Activated CD8-positive, alpha-beta memory T cell treated with anti-CD3 and anti-CD28 coated beads for 4 hours (primary cell): ENCODE measurements at places on chromosomes 1 and 21.

GRCh38 chr1:92862605-92863004 lies 30.8 kb downstream of the RPL5 start:
- DNase-seq, result no peak

DNA sequence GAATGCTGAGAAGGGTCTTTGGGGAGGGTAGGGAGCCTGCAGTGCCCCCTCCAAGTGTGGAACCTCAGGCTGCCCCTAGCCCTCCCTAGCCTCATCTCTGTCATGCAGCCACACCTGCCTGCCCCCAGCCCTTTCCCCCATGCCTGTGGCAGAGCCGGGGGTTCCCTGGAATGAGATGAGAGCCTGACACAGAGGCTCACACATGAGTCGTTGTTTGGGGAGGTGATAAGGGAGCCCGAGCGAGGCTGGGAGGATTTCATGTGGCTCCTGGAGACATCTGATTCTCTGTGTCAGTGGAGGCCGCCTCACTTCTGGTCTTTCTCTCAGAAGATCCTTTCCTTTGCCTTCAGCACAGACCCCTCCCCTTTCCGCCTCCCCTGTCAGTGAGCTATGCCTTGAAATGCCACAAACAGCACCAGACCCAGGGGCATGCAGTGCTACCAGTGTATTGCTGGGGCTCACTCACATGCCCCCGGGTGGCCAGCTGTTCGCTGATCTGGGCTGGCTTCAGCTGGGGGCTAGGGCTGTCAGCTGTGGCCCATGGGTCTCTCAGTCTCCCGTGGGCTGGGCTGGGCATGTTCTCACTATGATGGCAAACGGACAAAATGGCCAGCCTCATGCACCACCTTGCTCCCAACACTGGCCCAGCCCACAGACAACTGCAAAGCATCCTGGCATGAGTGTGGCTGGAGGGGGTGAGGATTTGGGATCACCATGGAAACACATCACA lies 102.6 kb downstream of the AJAP1 start:
- DNase-seq, result no peak

DNA sequence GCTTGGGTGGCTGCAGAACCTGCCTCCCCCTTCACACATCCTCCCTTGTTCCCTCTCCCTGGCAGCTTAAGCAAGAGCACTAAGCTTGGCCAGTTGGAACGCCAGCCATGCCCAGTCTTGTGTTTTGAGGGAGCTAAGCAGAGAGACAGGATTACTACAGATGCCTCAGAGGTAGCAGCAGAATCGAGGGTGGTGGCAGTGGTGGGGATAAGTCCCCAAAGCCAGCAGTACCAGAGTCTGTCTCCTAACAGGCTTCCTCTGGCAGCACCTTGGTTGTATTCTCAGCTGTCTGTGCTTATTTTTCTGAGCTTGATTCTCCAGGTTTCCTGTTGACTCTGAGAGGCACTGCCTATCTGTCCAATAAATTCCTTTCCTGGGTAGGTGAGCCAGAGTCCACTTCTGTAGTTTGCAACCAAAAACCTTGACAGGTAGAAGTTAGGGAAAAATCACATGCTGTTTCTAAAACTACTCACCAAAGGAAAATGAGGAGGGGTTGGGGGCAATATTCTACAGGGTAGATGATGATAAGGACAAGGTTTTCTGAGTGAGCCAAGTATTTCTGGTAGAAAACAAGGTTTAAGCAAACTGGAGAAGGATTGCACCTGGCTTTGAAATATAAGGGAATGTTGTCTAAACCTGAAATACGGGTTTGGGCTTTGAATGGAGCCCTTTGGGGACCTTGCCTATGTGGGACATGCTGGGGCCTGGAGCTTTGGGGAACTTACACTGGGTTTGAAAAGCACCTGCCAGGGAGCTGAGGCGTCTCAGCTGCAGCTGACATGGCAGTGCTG lies 100.8 kb downstream of the PBX1 start:
- no peak for DNase-seq

DNA sequence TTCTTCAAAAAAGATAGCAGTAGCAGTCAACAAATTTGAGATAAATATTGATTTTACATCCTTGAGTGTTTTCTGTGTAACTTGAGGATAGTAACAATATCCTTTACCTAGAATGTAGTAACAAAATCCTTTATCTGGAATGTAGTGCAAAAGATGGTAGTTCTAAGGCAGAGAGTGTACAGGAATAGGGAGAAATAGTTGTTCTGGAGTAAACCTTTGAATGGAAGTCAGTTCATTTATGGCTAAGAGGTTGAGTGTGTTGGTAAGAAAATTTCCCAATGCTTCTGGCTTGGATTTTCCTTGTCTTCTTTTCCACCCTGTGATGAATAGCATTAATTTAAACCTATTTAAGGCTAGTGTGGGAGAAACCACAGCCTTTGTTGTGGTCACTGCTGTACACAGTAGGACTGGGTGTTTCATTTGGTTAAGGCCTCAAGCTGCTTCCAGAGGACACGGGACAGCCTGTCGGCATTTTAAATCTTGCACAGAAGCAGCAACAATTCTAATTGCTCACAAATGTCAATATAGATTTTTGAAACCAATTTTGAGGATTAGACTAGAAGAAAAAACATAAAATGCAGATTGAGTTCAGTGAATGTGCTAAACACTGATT lies 11.3 kb downstream of the NFIA start:
- no peak for DNase-seq

GRCh38 chr1:111045033-111045722 lies 81.5 kb upstream of the LRIF1 start:
- DNase-seq, result no peak

DNA sequence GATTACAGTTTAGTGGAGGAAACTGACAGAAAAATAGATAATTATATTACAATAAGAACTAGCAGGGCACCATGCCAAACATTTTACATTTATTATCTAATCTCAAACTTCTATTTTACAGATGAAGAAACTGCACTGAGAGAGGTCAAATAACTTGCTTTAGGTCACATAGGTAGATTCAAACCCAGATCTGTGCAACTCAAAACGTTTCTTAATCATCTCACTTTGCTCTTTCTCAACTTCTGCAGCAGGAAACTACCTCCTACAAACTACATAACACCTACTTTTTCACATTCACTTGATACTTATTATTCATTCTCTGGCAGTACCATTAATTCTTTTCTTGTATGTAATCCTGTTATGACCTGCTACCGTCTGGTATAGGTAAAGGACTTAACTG lies 49.9 kb upstream of the BCL10 start:
- no peak for DNase-seq

DNA sequence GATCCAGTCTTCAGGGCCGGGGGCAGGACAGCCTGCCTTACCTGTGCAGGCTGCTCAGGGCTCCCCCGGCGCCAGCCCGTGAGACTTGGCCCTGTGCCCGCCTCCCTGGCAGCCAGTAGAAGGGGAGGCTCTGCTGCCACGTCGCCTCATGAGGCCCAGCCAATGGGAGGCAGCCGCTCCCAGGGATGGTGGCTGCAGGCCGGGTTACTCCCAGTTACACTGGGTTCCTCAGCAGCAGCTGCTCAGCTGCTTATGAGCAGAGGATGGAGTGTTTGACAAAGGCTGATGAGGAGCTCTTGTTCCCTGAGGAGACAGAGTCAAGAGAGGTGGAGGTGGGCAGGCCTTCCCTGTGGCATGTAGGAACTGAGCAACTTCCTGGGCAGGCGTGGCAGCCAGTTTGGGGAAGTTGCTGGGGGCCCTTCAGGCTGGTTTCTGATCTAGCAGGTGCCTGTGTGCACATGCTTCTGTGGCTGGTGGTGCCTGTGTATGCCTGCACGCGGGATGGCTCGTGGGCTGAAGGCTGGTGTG lies 5.5 kb downstream of the MFSD2A start:
- no peak for DNase-seq

GRCh38 chr1:161038523-161039153 lies at the start of gene TSTD1:
TSS of gene TSTD1 (minus strand) at chr1:161038964. CDS start at chr1:161038889, 75 bp downstream.
- peak; percentile 73 for DNase-seq

GRCh38 chr21:43853851-43854772 lies 10.9 kb upstream of the AGPAT3 start:
- no peak for DNase-seq

DNA sequence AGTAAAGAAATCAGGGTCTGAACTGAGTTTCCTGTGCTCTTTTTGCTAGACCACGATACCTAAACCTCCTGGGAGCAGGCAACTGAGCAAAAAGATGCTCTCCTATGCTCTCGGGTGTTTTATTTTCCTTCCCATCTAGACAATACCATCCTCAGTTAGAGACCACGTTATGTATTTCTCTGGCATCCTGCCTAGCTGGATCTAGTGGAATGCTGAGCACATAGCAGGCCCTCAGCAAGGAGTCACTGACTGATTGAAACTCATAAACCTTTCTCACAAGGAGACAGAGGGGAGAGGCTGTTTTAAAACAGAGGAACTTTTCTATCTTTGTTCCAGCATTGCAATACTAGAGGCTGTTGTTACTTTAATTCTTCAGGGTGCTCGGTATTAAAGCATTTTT lies 168.0 kb downstream of the CYYR1 start:
- DNase-seq, result no peak

DNA sequence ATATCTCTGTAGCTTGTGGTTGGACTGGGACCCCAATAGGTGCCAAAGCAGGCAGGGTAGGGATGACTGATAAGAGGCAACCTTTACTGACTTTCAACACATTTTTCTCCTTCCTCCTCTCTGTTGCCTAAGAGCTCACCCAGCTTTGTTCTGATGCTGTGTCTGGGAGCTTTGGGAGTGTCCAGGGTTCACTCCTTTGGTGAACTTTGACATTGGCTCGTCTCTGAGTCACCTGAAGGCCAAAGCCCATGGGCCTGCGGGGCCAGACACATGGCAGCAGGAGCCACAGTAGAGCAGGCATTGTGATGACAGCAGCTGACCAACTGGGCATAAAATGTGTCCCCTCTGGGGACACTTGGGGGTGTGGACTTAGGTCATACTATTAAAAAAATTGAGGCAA lies 99.5 kb upstream of the ZNF644 start:
- no peak for DNase-seq

DNA sequence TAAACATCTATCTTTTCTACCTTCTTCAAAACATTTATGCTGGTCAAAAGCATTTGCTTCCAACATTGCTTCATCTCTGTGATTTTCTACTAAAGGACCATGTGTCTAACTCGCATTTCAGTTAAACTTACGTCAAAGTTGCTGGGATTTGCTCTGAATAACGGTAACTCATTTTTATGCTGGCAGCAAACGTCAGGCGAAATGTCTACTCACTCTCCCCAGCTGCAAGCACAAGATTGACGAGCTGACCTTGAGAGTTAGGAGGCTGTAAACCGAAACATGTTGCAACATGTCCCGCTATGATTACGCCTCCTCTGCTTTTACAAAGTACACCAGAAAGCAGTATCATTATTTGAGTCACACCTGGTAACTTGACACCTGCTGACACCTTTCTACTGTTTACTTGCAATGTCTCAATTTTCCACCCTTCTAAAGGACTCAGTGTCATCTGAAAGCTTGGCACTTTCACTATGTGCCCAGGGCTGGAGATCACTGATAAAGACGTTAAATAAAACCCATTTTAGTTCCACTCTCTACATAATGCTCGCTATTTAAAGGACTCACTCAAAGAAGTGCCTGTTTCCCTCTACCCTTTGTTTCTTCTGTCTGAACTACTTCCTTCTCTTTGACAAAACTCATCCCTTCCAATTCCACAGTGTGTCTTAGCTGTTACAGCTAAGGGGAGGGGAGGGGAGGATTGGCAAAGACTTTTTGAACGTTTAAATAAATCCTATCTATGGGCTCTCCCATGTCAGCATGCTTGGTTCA lies 111.9 kb downstream of the PTPN14 start:
- DNase-seq, result no peak

GRCh38 chr1:28905921-28906666 lies 8.3 kb upstream of the EPB41 start:
- DNase-seq, result no peak

- no peak for DNase-seq
These were observed 249.5 kb upstream of the POU3F1 start for GRCh38 chr1:38296047-38296446.

GRCh38 chr1:180185971-180186645 lies 31.4 kb downstream of the QSOX1 start:
- DNase-seq, result no peak

- DNase-seq, result no peak
These were observed 166.2 kb downstream of the ASTN1 start for GRCh38 chr1:176998183-176998795.

DNA sequence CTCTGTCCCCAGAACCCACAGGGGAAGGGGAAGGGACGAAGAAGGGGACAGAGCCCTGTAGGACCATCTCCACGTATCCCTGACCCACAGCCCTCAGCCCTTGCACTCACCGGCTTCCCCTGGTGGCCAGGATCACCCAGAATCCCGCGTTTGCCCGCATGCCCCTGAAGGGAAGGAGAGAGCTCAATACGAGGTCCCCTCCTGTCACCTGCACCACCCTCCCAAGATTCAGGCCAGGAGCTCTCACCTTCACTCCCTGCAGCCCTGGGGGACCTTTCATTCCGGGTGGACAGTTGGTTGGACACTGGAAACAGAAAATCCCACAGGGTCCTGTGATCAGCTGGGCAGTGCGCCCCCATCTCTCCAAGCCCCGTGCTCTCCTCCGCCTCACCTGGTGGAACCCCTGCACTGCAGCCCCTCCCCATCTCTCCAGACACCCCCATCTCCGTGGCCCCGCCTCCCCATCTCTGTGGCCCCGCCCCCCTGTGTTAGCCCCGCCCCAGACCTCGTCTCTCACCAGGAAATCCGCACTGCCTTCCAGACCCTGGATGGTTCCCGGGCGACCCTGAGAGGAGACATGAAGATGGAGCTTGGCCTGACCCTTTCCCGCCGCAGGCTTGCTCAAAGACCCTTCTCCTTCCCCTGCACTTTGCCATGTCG lies 6.0 kb downstream of the COL9A2 start:
- DNase-seq, result no peak

- no peak for DNase-seq
These were observed 561.0 kb downstream of the LTN1 start for GRCh38 chr21:28431527-28432200.

- DNase-seq, result no peak
These were observed 34.9 kb downstream of the CHML start for GRCh38 chr1:241605146-241605805.

- DNase-seq, result no peak
These were observed 289.5 kb upstream of the SGIP1 start for GRCh38 chr1:66244429-66244828.

GRCh38 chr1:99758073-99758511 lies 8.3 kb downstream of the FRRS1 start:
- no peak for DNase-seq

- no peak for DNase-seq
These were observed 47.0 kb upstream of the ATF3 start for GRCh38 chr1:212561501-212561931.

DNA sequence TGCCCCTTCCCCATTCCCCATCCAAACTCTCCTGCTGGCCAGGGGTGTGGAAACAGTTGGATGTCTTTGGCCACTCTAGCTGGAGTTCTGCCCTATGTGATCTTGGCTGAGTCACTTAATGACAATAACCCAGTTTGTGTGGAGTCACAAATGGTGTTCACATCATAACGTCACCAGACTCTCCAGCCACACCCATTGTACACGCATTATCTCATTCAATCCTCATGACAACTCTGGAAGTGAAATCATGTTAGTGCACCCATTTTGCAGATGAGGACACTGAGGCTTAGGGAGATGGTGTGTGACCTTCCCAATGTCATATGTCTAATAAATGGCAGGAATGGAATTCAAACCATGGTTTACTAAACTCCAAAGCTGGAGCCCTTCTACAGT lies 1.2 kb upstream of the CDA start:
- DNase-seq, result no peak

- DNase-seq, result no peak
These were observed 17.9 kb downstream of the CSRP1 start for GRCh38 chr1:201488830-201489589.
